Melanocyte of skin (primary cell): ENCODE measurements at places on chromosomes 13 and 19. TPM values are rescaled to one million over a fixed set of nuclear protein-coding genes. Genes with fewer than 3 reads are reported as not detected.

TIMM29 gene
- 27.5 and 32.7 TPM in 2 replicates for total RNA-seq

LILRA1 gene
- total RNA-seq, result not detected in 2 replicates

PDE4A gene
- total RNA-seq, result 4.4 and 6.5 TPM in 2 replicates

CALR3 gene
- not detected in 2 replicates for total RNA-seq

ZGLP1 gene
- 0.34 and 0.36 TPM in 2 replicates for total RNA-seq

CGB3 gene
- total RNA-seq, result not detected in 2 replicates

ZNF726 gene
- total RNA-seq, result 5.7 and 6.2 TPM in 2 replicates

ZNF865 gene
- 1.4 and 2.2 TPM in 2 replicates for total RNA-seq

TMEM147 gene
- 126 and 148 TPM in 2 replicates for total RNA-seq

LPAR6 gene
- total RNA-seq, result 14.3 and 18.8 TPM in 2 replicates

ZNF222 gene
- total RNA-seq, result 5.3 and 6.3 TPM in 2 replicates

ALDH16A1 gene
- 47.0 and 50.3 TPM in 2 replicates for total RNA-seq

ZNF570 gene
- total RNA-seq, result 5.7 and 7.7 TPM in 2 replicates

CRX gene
- total RNA-seq, result not detected in 2 replicates

UNC13A gene
- under 0.01 TPM in 2 replicates for total RNA-seq

KLK8 gene
- total RNA-seq, result not detected in 2 replicates

SIGLEC5 gene
- not detected in 2 replicates for total RNA-seq

CYP2A6 gene
- not detected in 2 replicates for total RNA-seq

CELF5 gene
- 0.46 TPM in 1 of 2 replicates, not detected in the other for total RNA-seq

WDR87 gene
- total RNA-seq, result not detected in 2 replicates

EDNRB gene
- 437 and 666 TPM in 2 replicates for total RNA-seq

CGB8 gene
- not detected in 2 replicates for total RNA-seq

SIGLEC9 gene
- total RNA-seq, result not detected in 2 replicates
